ENCODE measurements at places on chromosomes 2 and 18.

DNA sequence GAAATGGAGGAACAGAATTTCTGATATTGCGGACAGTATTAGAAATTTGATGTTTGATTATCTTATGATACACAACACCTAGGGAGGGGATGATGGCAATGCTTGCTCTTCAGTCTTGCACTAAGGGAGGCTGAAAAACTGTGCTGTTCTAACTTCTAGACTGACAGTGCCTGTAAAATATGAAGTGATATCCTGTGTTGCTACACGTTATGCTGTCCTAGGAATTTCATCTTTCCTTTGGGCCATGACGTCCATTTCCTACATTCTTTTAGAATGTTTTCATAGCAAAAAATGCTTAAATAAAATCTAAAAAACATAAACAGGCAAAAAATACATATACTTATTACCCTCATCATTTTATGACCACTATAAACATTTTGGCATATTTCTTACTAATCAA is 55.3 kb downstream of the OSBPL1A start:
- no peak for DNase-seq

DNA sequence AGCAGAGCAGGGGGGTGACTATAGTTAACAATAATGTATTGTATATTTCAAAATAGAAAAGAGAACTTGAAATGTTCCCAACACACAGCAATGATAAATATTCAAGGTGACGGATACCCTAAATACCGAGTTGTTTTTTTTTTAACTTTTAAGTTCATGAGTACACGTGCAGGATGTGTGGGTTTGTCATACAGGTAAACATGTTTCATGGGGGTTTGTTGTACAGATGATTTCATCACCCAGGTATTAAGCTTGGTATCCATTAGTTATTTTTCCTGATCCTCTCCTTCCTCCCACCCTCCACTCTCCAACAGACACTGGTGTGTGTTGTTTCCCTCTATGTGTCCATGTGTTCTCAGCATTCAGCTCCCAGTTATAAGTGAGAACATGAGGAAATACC is 164.5 kb upstream of the DNMT3A start:
- DNase-seq: no peak

GRCh38 chr2:74507926-74508520 is 528 bp upstream of the PCGF1 start:
- DNase-seq: peak; percentile 12

- DNase-seq: no peak
These were observed 244.3 kb downstream of the CNTNAP5 start for GRCh38 chr2:124269348-124269747.

DNA sequence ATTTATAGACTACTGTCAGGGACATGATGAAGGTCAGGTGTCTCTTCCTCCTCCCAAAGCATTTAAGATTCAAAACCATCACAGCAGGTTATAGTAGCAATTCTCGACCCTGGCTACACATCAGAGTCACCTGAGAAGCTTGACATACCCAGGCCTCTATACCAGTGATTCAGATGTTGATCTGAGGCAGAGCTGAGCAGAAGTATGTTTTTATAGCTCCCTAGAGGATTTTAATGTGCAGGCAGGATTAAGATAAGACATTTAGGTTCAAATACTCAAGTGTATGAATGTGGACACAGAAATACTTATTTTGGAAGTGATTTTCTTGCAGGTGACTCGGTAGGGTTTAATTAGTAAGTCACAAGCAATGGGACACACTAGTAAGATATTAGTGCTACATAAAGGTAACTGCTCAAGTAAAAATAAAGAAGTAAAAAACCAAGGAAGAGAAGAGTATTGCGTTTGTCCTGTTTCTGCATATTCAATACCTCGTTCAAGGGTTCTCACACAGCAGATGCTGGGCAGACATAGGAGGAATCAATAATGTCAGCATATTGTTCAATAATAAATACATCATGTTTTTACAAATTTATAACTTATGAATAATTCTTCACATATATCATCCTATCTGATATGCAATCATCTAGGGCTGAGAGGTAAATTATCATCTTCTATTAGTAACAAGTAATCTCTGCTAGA is 7.0 kb downstream of the GCFC2 start:
- no peak for DNase-seq

- DNase-seq: no peak
These were observed 261.7 kb upstream of the MAP2 start for GRCh38 chr2:209162129-209162528.

DNA sequence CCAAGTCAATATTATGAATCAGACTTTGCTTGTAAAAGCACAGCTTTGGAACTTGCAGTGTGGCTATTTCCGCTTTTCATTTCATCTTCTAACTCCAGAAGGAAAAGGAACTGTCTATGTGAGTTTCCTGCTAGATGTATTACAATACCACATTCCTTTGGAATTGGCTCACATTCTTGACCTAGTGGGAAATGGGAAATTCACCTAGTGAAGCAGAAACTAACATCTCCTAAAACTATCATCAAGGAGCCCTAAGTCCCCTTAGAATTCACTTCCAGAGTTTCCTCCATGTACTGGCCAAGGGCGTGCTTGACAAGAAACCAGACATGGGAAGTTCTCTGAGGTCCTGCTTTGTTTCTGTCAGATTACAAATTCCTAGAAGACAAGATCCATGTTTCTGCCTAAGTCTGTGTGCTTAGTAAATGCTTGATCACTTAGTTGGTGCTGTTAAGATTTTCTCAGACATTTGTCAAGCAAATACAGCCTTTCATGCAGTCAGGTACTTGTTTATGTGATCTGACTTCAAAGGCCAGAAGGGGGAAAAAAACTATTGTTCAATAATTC is 275.7 kb upstream of the FN1 start:
- DNase-seq: no peak

- peak; percentile 33 for DNase-seq
These were observed 89.7 kb downstream of the POLE4 start for GRCh38 chr2:75047992-75048625.

GRCh38 chr18:44895176-44895798 is 214.6 kb downstream of the SETBP1 start:
- no peak for DNase-seq

DNA sequence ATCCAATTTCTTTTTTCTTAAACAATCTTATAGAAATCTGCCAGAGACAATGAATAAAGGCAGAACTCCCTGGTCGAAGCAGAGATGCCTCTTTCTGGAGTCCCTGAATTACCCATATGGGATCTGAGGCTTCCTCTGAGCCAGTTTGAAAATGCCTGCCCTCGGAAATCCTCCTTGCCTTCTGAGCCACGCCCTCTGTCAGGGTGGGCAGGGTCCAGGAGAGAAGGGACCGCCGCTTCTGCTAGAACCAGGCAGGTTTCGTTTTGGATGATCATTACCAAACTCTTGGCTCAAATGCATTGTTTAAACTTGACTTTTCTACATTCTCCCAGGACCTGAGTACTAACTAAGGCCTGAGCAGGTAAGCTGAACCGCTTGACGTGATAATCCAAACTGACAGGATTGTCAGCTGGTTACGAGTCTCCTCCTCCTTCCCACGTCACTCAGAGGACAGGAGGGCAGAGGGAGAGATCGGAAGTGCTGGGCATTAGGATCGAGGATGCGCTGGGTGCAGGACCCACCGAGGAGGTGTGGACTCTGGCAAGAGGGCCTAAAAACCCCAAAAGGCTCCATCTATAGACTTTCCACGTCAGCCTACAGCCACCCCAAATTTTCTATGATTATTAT is 128.4 kb downstream of the KLHL29 start:
- DNase-seq: no peak

GRCh38 chr2:16853088-16853487 is 187.5 kb upstream of the CYRIA start:
- DNase-seq: no peak

- no peak for DNase-seq
These were observed 279.3 kb downstream of the TSN start for GRCh38 chr2:122034777-122035176.

DNA sequence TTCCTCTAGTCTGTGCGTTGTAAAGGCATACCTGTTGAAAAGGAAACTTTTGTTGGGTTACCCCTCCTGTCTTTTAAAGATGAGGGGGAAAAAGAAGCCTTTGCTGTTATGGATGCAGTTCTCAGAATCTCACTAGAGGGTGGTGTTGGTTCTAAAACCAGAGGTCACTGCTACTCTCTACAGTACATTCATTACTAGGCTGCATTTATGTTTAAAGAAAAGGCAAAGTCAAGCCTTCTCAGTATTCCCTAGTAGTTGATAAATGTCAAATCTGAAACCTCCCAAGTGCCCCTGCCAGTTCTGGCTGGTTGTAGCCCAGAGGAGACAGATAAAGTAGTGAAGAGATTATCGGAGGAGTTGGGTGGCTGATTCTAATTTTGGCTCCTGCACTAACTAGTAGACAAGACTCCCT is 1.4 kb upstream of the PLCL1 start:
- peak; percentile 21 for DNase-seq

DNA sequence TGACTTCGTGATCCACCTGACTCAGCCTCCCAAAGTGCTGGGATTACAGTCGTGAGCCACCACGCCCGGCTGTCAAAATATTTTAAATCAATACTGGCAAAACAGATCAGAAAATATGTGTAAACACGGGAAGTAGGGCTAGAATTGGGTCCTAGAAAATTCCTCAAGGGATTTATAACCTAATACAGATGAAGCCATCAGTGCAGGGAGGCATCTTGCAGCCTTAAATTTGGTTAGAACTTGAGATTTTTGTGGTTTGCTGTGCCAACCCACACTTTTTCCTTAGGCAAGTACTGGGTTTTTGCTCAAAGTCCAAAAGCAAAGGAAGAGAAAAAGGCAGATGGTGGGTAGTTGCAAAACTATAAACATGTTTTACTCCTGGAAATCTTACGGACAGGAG is 33.7 kb upstream of the NFE2L2 start:
- DNase-seq: no peak

- DNase-seq: no peak
These were observed 158.4 kb downstream of the SETBP1 start for GRCh38 chr18:44838971-44839666.

DNA sequence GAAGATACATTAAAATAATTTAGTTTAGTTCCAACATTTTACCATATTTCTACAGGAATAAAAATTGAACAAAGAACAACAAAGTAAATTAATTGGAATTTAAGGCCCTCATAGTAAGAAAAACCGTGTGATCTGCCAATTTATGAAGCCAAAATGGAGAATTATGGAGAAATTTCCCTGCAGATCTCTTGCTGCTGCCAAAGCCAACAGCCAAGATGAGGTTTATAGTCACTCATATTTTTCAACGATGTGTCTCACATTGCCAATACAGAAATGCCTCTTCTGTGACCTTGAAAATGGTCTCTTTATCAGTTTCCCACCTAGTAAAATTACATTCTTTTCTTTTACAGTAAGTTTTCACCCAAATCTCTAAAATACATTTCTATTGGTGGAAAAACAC is 317.2 kb upstream of the FIGN start:
- no peak for DNase-seq

DNA sequence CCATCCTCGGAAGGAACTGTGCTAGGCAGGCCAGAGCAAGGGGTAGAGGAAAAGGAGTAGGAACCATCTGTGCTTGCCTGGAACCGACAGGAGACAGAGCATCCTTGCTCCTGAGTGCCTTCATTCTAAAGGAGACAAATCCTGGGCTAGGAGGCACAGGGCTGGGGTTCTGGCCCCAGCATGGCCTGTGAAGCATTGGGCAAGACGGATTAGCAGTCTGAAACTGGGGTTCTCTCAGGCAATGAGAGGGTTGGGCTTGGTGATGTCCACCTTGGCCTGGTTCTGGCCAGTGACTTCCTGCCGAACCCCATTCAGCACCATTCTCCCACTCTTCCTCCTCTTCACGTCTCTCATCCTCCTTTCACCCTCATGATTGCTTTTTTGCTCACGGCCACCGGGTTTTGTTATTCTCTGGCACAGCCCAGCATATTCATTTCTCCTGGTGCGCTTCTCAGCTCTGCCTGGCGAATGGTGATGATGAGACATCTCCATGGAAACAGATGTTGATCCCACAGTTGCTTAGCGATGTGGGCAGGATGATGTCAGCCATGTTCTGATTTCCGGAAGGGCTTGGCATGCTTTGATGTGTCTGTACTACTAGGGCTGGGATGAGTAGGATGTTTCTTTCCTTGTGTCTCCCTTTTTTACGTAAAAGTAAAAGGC is 127.7 kb downstream of the CAPN13 start:
- no peak for DNase-seq

DNA sequence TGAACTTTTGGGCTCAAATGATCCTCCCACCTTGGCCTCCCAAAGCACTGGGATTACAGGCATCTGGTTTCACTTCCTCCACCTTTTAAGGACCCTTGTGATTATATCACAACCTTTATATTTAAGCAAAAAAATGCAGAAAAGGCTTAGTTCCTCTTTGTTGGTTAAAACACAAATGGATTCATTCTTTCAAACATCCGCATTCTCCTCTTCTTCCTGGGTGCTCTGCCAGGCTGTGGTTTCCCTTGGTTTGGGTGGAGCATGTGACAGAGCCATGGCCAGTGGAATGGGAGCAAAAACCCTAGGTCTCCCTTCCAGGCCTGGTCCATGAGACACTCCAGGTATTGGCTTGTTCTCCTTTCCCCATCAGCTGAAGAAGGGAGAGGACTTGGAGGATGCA is 9.9 kb upstream of the SLC66A3 start:
- no peak for DNase-seq

- no peak for DNase-seq
These were observed 52.1 kb downstream of the PIKFYVE start for GRCh38 chr2:208318127-208318526.

DNA sequence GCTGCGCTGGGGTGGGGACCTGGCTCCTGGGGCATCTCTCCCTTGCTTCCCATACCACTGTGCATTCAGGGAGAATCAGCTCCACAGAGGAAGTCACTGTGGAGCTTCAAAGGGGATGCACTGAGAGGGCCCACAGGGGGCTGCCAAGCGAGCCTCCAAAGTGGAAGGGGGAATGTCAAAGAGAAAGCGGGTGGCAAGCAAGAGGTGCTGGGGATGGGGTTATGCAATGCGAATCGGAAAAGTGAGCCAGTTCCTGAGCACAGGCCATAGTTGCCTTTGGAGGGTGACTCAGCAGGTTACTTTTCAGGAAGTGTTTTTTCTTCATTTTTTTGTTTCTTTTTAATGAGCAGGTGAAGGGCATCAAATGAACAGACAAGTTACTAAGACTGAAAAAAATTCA is 17.6 kb downstream of the PMAIP1 start:
- no peak for DNase-seq

DNA sequence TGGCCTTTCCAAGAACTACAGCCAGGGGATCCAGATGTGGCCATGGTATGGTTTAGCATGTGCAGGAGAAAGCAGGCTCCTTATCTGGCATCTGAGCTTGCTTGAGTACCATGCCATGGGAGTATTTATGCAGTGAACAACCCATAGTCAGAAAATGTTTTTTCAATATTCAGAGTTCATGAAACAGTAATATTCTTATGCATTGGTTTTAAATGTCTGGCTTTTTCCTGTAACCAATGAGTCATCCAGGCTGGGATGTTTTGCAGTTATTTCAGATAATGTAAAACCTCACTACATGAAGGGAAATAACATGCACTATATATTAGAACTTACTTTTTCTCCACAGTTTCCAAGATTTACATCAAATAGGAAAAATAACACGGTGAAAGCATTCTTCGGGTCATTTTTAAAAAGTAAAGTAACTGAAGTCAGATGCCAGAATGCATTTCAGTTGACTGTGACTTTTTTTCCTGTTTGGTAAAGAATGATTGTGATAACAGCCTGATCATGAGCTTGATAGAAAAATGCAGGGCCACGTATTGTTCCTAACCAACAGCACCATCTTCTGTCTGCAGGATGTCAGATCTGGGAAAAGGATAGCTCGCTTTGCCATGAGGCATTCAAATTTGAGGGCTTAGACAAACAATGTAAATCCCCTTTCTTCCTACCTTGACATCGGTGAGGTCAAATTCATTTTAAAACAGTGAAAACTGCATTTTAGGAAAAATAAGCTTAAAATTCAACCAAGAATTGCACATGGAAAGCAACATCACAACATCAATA is 152.8 kb downstream of the DSC3 start:
- no peak for DNase-seq

- no peak for DNase-seq
These were observed 356.1 kb upstream of the ETAA1 start for GRCh38 chr2:67041051-67041450.
